ENCODE measurements at places on chromosomes 4 and X.

DNA sequence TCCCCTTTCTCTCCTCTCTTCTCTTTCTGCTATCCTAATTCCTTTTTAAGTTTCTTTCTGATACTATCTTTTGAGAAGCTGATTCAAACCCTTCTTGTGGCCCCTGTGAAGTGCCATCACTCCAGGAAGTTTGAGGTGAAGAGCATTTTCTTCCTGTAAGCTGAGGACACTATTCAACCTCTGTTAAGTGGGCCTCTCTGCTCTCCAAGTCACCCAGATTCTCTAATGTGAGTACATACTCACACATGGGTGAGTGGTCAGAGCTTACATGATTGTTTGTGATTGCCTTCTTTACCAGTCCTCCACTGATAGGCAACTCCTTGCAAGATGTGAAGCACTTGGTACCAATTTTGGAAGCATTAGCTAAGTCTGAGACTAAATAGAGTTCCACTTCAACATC, 18.4 kb upstream of the SMIM10L2A start:
- DNase-seq: no peak

DNA sequence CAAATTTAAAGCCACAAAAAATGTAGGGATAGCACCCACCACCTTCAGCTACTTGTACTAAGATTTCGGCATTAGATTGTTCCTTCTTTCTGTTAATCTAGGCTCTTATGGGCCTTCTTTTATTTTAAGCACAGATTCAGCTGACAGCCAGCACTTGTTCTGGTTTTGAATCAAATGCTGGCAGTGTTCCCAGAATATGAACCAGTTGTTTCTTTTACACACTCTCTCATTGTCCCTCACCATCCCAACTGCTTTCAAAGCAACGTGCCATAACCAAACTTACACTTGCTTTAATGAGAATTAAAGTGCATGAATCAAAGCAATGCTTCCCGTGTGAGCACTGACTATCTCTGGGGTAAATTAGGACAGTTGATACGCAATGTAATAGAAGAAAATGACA, 744.5 kb upstream of the FAM241A start:
- DNase-seq: no peak

DNA sequence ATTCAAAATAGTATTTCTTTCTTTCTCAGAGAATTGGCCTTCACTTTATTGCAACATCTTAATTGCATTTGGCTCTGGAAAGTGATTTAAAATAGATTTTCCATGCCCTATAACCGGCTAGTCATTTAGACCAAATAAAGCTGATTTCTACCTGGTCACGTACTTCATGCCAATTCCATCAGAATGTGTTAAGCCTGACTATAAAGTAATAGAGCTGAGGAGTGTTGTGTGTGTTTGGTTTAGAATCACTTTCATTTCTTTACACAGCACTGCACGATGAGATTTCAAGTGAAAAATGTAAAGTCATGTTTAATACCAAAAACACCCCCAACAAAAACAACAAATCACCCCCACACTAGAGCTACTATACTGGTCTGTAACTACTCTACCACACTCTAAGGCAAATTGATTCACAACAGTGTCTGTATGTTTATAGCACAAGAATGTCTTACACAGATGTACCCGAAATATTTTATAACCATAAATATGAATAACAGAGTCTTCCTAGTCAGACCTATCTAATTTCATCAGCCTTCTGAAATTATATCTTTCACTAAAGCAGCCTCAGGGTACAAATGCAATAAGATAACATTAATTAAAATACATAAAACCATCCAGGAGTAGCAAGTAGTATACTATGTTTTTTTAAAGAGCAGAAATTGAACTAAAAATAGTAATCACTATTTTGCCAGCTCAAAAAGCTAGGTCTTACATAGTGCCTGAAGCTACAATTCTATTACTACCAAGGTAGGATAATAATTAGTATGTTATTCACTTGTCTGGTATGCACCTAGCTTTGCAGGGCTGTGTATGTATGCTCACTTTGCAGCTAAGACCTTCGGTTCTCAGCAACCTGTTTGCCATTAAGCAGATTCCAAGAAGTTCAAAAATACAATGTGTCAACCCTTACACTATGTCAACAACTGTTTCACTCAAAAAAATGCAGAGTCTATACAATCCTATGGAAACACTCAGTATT, 28.4 kb downstream of the APBB2 start:
- no peak for DNase-seq

GRCh38 chr4:74424111-74424510, 20.8 kb upstream of the AREG start:
- DNase-seq: no peak

- DNase-seq: no peak
Observed at GRCh38 chr4:109562457-109563239, 2.6 kb downstream of the MCUB start.

DNA sequence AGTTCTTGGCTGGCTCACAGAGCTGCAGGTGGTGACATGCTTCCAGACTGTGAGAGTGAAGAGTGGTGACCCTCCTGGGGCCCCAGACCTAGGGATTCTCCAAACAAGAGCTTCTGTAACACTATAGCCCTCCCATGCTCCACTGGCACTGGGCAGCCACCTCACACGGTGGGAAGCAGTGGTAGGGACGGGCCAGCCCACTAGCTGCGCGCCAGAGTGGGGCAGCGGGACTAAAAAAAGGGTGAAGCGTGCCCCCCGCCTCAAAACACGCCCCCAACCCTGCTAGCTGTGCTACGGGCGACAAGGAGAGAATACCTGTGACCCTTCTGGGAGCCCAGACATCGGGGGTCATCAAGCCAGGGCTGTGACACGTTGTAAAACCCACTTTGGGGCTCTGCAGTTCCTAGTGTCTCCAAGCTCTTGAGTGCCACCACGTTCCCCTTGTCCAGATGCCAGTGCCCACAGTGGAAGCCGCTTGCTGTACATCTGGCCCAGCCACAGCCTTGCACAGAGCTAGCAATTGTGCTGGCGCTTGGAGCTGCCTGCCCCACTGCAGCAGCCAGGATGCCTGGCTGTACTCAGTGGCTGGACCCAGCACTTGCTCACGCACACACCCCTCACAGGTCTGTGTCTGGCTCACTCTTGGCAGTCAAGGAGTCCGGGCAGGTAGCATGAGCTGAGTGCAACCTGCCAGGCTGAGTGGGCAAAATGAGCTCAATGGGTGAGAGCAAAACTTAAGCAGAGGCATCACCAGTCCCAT, 100.0 kb downstream of the DCAF12L2 start:
- no peak for DNase-seq

DNA sequence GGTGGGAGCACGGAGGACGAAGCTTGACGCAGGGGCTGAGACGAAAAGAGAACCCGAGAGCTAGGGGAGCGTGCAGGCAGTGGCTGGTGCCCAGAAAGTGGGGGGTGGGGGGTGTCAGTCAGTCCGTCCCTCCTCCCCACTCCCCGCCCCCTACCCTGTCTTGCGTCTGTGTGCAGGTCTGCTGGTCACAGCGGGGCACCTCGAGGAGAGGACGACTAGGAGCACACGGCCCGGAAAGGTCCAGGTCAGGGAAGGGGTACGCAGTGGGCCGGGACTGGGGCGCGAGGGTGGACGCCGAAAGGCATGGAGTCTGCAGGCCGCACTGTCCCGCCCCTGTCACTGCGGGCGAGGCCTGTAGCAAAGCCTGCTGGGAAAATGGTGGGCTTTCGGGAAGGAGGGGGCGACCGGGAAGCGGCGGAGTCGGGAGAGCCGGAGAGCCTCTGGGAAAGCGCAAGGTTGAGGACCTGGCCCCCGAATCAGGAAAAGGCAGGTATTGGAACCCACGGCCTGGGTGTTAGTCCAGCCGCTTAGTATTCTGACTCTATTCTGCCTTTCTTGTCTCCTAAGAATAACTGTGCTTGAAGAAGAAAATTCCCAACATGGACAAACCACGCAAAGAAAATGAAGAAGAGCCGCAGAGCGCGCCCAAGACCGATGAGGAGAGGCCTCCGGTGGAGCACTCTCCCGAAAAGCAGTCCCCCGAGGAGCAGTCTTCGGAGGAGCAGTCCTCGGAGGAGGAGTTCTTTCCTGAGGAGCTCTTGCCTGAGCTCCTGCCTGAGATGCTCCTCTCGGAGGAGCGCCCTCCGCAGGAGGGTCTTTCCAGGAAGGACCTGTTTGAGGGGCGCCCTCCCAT, 769 bp downstream of the TCEAL1 start:
- peak; percentile 23 for DNase-seq

DNA sequence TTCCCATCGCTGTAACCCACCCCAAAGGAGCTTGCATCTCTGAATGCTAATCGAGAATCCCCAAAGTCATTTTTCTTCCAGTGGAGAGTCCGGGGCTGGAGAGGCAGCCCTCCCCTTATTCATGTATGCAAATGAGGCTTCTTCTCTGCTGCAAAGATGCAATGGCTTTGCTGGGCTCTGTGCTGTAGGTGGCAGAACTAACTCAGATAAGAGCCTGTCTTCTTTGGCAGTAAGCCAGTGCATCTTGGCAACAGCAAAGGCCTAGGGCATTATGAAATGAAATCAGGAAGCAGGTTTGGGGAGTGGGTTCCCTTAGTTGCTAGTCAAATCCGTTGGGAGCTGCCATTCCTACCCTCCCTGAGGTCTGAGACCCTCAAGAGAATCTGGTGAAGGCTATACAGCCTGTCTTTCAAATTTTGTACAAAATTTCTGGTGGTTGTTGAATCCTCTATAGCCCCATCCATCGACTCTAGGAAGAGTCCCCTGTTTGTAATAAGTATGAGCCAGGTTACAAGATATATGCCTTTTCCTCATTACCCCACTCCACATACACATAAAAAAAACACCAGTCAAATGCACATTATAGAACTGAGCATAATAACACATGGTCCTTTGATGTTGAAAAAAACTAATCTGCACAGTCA, 290.6 kb upstream of the TAPT1 start:
- DNase-seq: no peak

DNA sequence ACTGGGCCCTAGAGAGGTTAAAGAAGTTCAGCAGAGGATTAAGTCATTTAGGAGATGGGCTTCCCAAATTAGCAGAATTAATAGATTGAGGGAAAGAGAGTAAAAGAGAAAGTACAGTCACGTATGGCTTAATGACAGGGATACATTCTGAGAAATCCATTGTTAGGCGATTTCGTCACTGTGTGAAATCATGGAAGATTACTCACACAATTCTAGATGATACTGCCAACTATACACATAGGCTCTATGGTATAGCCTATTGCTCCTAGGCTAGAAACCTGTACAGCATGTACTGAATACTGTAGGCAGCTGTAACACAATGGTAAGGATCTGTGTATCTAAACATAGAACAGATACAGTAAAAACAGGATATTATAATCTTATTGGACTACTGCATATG, 180.6 kb downstream of the RNF150 start:
- no peak for DNase-seq

- no peak for DNase-seq
Observed at GRCh38 chrX:97539970-97540519, 656.3 kb downstream of the RPA4 start.

DNA sequence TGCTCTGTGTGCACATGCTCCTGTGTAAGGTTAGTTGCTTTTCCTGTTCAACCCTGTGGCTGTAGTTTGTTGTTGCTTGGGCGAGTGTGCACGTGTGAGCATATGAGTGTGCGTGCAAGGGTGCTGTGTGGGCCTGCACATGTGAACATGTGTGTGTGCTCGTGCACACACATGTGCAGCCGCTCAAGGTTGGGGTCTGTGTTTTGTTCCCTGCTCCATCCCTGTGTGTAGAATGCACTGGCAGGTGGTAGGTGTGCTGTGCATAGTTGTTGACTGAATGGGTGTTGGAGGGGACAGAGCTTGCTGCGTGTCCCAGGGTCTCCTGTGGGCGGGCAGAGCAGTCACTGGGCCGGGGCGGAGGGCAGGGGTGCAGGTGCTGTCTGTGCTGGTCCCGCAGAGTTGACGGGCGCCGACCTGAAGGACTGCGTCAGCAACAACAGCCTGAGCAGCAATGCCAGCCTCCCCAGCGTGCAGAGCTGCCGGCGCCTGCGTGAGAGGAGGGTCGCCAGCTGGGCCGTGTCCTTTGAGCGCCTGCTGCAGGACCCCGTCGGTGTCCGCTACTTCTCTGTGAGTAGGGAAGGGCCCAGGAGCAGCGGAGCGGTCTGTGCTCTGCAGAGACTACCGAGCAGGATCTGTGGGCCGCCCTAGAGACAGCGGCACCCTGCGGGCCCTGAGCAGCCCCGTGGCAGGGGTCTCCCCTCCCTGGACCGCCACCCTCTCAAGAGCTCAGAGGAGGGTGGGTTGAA, 27.9 kb upstream of the HGFAC start:
- DNase-seq: no peak

Data from activated CD8-positive, alpha-beta memory T cell treated with anti-CD3 and anti-CD28 coated beads, Interleukin-2, amount 50 U/mL, for 4 hours (primary cell).